Thoracic aorta (tissue), 2 donors: ENCODE measurements at places on chromosomes 16 and 17.

GRCh38 chr16:78425891-78426510 is 326.5 kb downstream of the WWOX start:
- no peak for DNase-seq

GRCh38 chr16:27379919-27380318 is 22.1 kb upstream of the IL21R start:
- no peak for DNase-seq

DNA sequence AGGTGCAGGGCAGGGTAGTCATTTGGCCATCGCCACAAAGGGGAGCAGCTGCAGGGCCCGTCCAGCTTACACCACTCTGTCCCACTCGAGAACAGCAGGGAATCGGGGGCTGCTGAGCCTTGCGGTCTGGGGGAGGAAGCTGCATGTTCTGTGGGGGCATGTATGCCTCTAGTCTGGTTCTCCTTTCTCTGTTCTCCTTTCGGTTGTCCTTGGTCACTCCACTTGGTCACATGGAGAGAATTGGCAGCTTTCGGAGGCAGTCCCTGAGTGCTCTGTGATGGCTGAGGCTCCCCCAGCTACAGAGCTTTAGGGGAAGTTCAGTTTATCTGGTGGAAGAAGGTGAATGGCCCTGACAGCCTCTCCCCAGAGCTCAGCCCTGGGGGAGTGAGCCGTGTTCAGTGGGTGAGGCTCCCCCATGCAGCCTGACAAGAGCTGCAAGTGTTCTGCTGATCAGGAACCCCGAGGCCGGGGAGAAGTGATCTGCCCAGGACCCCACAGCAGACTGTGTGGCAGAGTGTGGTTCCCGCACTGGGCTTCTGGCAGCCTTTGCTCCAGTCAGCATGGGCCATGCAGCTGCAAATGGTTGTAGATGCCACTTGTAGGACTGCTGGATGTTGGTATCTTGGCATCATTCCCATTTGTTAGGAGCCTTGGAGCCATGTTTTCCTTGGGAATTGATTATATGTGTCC is 22.3 kb upstream of the SMPD3 start:
- DNase-seq = no peak

DNA sequence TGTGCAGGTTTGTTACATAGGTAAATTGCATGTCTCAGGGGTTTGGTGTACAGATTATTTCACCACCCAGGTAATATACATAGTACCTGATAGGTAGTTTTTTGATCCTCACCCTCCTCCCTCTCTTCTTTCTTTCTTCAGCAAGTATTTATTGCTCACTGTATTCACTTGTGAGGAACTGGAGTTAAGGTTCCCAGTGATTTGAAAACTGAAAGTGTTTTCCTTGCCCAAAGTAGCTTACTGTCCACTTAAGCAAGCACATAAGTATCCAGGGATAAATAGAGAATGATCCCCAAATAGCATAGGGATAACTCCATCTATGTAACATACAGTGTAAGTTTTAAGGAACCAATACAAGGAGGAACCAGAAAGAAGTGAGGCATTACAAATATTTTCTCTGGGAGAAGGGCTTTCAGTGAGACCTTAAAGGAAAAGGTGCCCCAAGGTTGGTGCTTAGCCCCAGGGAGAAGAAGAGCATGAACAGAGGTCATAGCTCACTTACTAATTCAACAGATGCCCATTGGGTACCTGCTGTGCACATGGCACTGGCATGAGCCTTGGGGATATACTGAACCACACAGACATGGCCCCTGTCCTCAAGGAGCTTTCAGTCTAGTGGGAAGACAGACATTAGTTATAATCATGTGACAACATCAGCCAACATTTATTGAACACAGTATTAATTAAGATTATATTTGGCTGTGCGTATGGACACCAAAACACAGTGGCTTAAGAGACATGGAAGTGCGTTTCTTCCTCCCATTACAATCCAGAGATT is 17.0 kb downstream of the MYL4 start:
- no peak for DNase-seq

DNA sequence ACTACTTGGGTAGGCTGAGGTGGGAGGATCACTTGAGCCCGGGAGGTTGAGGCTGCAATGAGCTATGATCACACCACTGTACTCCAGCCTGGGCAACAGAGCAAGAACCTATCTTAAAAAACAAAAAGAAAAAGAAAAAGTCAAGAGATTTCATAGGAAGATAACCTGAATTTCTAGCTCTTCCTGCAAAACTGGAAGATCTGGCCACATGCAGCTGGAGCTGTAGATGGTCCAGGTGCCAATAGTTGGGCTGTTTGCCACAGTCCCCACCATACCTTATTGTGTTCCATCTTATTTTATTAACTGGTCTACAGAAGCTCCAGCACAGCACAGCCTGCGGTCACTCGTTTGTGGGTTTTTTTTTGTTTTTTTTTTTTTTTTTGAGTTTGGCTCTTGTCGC is 15.0 kb downstream of the ATP2A1 start:
- no peak for DNase-seq

DNA sequence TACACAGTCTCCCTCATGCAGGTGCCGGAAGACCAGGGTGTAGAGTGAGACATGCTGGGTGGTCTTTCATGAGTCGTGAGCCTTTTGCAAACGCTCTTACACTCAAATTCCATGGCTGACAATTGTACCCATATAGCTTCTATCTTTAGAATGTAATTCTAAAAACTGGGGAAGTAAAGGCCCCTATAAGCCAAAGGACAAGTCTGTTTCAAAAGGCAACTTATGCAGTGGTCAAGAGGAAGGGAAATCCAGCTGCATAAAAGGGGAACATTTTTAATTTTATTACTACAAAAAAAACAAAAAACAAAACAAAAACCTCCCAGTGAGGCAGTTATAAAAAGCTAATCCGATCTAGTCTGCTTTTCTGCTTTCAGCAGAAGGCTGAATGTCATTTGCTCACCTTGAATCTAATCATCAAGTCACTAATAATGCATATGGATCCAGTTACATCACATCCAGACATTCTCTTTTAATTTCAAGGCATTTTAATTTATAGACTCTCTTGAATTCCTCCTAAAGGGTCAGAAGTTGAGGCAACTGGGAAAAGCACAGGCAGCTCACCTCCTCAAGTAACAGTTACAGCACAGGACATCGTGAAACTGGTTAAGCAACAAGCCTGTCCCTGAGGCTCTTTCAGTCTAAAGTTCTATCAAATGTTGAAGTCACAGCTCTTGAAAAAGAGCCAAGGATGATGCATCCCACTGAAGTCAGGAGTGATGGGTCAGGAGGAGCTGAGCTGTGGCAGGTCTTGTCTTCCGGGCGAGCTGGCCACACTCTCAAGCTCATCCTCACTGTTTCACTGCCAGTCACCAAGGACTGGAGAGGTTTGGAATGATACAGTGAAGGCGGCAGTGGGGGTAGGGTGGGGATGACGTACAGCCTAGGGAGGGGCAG is 99.7 kb downstream of the VPS53 start:
- no peak for DNase-seq

DNA sequence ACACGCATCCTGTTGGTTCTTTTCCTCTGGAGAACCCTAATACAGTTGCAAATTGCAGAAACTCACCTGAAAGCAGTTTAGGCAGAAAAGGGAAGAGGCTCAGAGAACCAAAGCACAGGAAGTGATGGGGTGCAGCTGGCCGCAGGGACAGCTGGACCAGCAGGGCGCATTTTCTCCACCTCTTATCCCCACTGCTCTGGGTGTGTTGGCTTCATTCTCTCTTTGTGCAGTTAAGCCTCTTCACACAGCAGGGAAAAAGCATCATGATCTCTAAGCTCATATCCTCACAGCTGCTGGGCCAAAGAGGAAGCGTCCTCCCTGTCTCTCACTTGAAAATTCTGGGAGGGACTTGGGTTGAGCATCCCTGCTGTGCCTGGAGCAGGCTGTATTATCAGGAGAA is 20.0 kb upstream of the LRRC75A start:
- DNase-seq = no peak

GRCh38 chr17:17892009-17892408 is 55.2 kb upstream of the SREBF1 start:
- no peak for DNase-seq

DNA sequence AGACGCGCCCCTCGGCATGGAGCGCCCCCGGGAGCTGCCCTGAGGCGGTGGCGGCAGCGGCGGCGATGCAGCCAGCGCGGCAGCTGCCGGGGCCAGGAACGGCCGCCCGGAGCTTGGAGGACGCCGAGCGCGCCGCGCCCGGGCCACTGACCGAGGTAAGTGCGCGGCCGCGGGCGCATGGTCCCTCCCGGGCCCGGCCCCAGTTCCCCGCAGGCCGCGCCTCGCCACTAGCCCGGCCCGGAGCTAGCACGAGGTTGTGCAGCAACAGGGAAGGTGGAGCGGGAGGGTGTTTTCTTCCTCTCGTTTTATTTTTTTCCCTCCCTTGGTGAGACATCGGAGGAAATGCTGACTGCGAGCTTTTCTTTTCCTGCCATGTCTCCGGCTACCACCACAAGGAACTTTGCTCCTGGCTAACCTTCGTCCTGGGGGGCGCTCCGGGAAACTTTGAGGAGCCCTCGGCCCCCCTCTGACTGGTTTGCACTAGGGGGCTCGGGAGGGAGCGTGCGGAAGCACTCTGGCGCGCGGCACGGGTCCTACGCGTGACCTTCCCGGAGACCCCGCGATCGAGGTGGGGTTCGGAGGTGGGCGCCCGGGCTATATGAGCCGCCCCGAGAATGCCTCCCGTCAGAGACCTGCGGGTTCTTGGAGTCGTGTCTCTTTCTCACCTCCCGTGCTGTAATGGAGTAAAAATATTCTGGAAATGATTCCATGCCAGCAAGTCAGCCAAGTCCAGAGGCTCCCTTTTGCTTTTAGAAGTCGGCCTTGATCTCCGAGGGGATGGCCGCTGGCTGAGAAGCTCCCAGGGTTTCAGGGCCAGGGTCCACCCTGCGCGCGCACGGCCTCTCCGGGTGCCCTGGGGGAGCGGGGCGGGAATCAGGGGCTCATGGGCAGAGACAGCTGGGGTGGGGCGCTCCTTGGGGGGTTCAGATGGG is 868 bp downstream of the KCNJ12 start:
- DNase-seq = no peak

DNA sequence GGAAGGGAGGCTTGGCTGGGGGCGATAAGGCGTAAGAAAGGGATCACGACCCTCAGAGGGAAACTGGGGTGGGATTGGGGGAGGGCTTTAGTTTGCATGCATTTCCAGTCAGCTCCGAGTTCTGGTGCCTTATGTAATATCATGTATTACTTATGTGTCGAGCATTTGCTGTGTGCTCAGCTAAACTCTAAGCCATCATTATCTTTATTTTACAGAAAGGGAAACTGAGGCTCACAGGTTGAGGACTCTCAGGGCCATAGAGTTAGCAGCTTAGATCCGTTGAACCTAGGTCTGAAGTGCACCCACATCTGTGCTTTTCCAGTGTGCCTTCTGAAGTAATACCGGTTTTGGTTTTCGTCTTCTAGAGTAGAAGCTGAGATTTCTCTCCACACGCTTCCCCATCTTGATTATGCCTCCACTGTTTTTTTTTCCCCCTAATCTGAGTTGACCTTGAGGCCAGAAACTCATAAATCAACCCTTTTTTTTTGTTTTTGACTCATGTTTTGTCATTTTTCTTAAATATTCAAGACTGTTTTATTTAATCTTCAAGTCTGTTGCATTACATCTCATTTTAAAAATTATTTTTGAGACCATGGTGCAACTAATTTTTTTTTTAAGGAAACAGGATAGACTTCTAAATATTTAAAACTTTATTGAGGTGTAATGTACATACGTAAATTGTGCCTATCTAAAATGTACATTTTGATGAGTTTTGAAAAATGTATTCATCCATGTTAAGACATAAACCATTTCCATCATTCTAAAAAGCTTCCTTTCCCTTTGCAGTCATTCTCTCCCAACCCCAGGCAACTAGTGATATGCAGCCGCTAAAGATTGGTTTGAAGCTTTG is 741 bp downstream of the CYB5B start:
- no peak for DNase-seq

DNA sequence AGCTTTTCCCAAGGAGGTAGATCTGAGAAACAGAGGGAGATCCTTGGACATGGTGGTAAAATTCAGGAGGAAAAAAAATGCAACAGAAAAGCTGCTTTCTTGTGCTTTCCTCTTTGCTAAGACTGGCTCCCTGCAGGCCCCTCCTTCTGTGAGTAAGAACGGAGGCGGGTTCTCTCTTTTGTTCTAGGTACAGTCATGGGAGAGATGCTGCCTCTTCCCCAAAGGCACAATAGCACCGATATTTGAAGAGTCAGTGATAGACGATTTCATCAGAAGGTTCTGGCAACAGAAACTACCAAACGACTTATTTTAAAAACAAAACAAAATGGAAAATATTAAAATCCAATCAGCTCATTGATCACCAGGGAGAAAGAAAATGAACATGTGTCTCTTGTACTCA is 32.6 kb upstream of the KIFC3 start:
- no peak for DNase-seq

DNA sequence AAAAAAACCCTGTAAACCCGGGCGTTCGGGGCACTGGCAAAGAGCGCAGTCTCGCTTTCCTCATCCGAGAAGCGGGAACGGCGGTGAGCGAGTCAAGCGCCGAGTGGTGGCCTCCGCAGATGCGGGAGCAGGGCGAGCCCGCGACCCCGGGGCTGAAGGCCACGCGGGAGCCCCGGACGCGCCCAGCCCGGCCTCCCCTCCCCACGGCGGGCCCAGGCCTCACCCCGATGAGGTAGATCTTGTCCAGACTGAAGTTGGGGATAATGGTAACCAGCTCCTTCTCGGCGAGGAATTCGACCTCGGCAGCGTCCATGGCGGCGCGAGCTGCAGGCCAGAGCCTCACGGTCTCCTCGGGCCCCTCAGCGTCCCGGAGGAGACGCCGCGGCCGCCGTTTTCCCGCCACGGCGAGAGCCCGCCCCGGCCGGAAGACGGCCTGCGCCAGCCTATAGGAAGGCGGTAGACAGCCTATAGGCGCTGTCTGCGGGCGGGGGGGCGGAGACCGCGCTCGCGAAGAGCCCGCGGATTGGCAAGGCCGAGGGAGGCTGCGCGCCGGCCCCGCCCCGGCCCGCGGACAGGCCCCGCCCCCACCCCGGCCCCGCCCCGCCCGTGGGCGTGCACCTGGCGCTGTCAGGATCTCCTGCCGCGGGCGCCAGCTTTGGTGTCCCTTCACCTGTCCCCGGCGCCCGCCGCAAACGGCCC is at the start of gene GINS2:
TSS of gene GINS2 (minus strand) at position 369 of the 699 bp plus-strand sequence. CDS start at position 313, 56 bp downstream.
- DNase-seq = peak; percentile 19

DNA sequence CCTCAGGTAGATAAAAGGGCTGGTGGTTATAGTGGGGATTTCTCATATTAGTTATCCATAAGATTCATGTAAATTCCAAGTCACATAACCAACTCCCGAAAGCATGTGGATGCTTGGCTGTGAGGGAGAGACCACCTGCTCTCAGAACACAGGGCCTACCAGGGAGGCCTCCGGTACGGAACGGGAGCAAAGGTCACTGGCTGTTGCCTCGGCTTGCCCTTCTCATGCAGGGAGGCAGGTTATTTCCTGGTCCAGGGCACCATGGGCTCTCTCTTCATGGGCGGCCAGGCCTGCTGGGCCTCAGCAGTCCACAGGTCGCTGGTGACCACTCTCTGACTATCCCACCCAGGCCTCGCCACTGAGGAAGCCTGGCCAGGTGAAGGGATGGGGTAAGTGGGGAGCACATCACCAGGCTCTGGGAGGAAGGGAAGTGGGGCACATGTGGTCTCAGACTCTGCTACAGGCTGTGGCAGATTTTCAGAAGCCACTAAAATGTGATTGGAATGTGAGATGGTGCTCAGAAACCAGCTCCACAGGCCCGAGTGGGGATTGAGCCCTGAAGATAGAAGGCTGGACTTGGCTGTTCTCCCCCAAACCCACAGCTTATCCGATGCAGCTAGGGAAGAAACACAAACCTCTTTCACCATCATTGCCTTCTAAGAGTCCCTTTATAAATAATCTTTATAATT is 45.4 kb downstream of the HNF1B start:
- no peak for DNase-seq
